ENCODE measurements at places on chromosomes 16 and 17. TPM values are rescaled to one million over a fixed set of nuclear protein-coding genes. Genes with fewer than 3 reads are reported as not detected.
A peak's percentile ranks its signal among the peaks of the same experiment; 100 is the strongest.

GRCh38 chr16:2466667-2467527 is 4.2 kb upstream of the NTN3 start:
- H3K4me3 ChIP-seq = peak overlapping the region; percentile 33
- no peak overlapping the region for H3K27ac ChIP-seq
- no peak for DNase-seq

DNA sequence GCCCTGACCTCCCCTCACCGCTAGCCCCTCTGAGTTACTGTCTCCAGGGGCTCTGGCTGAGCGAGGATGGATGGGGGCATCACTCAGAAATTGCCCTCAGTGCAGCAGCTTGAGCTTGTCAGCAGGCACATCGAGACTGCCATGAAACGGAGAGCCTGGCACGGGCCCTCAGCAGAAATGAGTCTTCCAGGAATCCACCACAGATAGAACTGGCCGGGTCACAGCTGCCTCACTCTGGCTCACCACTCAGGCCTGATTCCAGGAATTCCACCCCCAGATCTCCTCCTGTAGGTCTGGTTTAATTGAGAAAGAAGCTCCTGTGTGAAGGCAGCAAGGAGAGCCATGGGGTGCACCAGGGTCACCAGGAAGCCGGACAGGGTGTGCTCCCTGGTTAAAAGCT is 85.5 kb downstream of the GSG1L start:
- no peak overlapping the region for H3K4me3 ChIP-seq
- no peak overlapping the region for H3K27ac ChIP-seq
- no peaks in the 10 kb centered on the region for H3K36me3 ChIP-seq
- no peaks in the 10 kb centered on the region for H3K27me3 ChIP-seq
- H3K4me1 ChIP-seq = no peaks in the 10 kb centered on the region

GRCh38 chr17:21039839-21040575 is 2.8 kb downstream of the USP22 start:
- H3K27me3 ChIP-seq = no peaks in the 10 kb centered on the region
- peak overlapping the region; percentile 100 for H3K27ac ChIP-seq
- H3K4me1 ChIP-seq = no peaks in the 10 kb centered on the region
- DNase-seq = no peak

DNA sequence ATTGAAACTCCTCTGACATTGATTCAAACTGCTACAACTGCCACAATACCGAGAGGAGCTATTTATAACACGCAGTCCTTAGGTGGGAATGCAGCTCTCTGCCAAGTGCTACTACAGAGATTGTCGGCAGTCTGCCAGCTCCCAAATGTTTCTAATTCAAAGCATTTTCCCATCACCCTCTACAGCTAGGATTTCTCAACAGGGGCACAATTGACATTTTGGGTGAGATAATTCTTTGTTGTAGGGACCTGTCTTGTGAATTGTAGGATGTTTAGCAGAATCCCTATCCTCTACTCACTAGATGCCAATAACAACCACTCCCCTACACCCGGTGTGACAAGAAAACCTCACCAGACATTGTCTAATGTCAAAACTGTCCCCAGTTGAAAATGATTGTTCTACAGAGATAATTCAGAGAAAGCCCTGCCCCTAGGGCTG is 7.8 kb upstream of the N4BP1 start:
- H3K27ac ChIP-seq = no peak overlapping the region
- no peaks in the 10 kb centered on the region for H3K36me3 ChIP-seq
- no peak overlapping the region for H3K4me3 ChIP-seq
- DNase-seq = no peak
- no peaks in the 10 kb centered on the region for H3K4me1 ChIP-seq

DNA sequence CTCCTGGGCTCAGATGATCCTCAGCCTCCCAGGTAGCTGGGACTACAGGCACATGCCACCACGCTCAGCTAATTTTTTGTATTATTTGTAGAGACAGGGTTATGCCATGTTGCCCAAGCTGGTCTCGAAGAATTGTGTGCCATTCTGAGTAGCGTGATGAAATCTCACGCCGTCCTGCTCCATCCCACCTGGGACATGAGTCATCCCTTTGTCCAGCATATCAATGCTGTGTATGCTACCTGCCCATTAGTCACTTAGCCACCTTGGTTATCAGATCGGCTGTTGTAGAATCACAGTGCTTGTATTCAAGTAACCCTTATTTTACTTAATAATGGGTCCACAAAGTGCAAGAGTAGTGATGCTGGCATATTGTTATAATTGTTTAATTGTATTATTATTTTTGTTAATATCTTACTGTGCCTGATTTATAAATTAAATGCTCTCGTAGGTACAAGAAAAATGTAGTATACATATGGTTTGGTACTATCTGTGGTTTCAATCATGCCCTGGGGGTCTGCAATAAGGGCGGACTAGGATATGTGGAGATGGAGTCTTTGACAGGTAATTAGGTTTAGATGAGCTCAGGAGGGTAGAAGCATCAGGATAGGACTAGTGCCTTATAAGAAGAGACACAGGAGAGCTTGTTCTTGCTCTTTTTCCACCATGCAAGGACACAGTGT is 26.6 kb upstream of the SLC13A2 start:
- H3K4me3 ChIP-seq = no peak overlapping the region
- DNase-seq = no peak

GRCh38 chr17:78184351-78184750 is 2.5 kb downstream of the TK1 start:
- peaks cover under 1% of the 10 kb centered on the region for H3K36me3 ChIP-seq
- peaks cover 56% of the 10 kb centered on the region for H3K4me1 ChIP-seq

DNA sequence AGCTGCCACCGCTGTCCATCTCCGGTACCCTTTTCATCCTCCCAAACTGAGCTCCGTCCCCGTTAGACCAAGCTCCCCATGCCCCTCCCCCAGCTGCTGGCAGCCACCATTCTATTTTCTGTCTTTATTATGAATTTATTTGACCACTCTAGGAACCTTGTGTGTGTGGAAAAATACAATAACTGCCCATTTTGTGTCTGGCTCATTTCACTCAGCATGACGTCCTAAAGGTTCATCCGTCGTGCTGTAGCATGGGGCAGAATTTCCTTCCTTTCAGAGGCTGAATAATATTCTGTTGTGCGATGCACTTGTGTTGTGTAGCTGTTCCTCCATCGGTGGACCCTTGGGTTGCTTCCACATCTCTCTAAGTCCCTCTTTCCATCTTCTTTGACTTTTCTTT is 263.1 kb downstream of the SEC14L1 start:
- no peak overlapping the region for H3K4me3 ChIP-seq
- DNase-seq = no peak
- no peaks in the 10 kb centered on the region for H3K36me3 ChIP-seq
- H3K27me3 ChIP-seq = no peaks in the 10 kb centered on the region
- peaks cover 69% of the 10 kb centered on the region for H3K4me1 ChIP-seq

GRCh38 chr16:3035289-3035971 is 1.3 kb downstream of the BICDL2 start:
- peaks cover 100% of the 10 kb centered on the region for H3K27me3 ChIP-seq
- H3K36me3 ChIP-seq = no peaks in the 10 kb centered on the region
- H3K4me1 ChIP-seq = no peaks in the 10 kb centered on the region
- no peak overlapping the region for H3K4me3 ChIP-seq
- no peak for DNase-seq
- H3K27ac ChIP-seq = no peak overlapping the region

DNA sequence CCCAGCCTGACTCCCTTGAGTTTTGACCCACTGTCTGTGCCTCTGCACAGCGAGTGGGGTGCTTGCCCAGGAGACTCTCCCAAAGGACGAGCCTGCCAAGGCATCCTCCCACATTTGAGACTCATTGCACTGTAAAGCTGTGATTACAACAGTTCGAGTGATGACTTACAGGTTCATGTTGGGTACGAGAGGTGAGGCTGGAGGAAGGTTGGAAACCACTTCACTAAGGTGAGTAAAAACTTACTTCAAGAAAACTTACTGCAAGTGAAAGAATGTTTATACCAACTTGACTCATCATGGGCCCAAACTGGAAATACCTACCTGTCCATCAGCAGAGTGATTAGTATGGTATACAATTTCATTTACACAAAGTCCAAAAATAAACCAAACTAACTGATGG is 360.1 kb upstream of the CDH11 start:
- H3K4me3 ChIP-seq = no peak overlapping the region
- no peak for DNase-seq
- H3K4me1 ChIP-seq = no peaks in the 10 kb centered on the region
- H3K27ac ChIP-seq = no peak overlapping the region
- H3K36me3 ChIP-seq = no peaks in the 10 kb centered on the region
- no peaks in the 10 kb centered on the region for H3K27me3 ChIP-seq

- no peaks in the 10 kb centered on the region for H3K36me3 ChIP-seq
- no peak for DNase-seq
- peak overlapping the region; percentile 79 for H3K4me3 ChIP-seq
- no peaks in the 10 kb centered on the region for H3K27me3 ChIP-seq
- H3K4me1 ChIP-seq = peaks cover 10% of the 10 kb centered on the region
- peak overlapping the region; percentile 86 for H3K27ac ChIP-seq
Measured at GRCh38 chr17:68600067-68600930, 868 bp downstream of the FAM20A start.

GRCh38 chr17:33109336-33110072 is 117.9 kb downstream of the SPACA3 start:
- no peaks in the 10 kb centered on the region for H3K27me3 ChIP-seq
- H3K4me1 ChIP-seq = no peaks in the 10 kb centered on the region
- no peak for DNase-seq
- H3K36me3 ChIP-seq = no peaks in the 10 kb centered on the region
- no peak overlapping the region for H3K4me3 ChIP-seq

DNA sequence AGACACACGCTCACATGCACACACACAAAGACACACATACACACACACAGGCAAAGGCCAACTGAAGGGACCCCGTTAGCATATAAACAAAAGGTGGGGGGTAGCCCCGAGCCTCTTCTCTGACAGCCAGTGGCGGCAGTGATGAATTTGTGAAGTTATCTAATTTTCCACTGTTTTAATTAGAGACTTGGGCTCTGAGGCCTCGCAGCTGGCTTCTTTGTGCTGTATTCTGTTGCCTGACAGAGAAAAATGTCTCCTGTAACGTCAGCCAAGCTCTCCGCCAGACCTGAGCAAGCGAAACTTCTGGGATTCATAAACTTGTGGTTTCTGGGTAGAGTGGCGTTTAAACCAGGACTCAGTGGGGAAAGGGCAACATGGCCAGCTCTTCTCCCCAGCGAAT is 113.9 kb upstream of the FOXF1 start:
- no peaks in the 10 kb centered on the region for H3K4me1 ChIP-seq
- H3K27ac ChIP-seq = no peak overlapping the region
- H3K4me3 ChIP-seq = no peak overlapping the region

GRCh38 chr16:75754141-75754540 is 27.9 kb upstream of the CPHXL start:
- no peak overlapping the region for H3K4me3 ChIP-seq
- H3K27ac ChIP-seq = no peak overlapping the region
- no peak for DNase-seq
- H3K4me1 ChIP-seq = no peaks in the 10 kb centered on the region
- H3K27me3 ChIP-seq = no peaks in the 10 kb centered on the region
- H3K36me3 ChIP-seq = no peaks in the 10 kb centered on the region

DNA sequence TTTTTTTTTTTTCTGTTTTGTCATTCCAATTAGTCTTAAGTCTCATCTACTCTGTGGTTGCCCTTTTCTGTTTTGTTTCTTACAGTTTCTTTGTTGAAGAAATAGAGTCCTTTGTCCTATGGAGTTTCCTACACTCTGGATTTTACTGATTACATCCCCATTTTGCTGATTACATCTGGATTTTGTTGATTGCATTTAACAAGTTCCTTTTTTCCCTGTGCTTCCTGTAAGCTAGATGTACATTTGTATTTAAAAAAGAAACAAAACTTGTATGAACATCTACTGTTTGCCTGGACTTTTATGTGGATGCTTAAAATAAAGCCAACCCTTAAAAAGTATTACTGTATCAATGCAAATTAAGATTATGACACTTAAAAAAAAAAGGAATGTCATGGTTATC is 147.6 kb downstream of the CHD9 start:
- no peak overlapping the region for H3K27ac ChIP-seq
- no peaks in the 10 kb centered on the region for H3K36me3 ChIP-seq
- peaks cover 6% of the 10 kb centered on the region for H3K4me1 ChIP-seq
- DNase-seq = no peak
- no peaks in the 10 kb centered on the region for H3K27me3 ChIP-seq

Gene KRT33A
- not detected for total RNA-seq

Gene EME1
- total RNA-seq = 1.6 TPM

Gene IGFALS
- total RNA-seq = 1.6 TPM

Gene CDRT15L2
- total RNA-seq = not detected

Gene MPDU1
- total RNA-seq = 71.7 TPM

Gene MBTPS1
- total RNA-seq = 122 TPM

Gene BAIAP3
- 0.66 TPM for total RNA-seq
